Glutamatergic neuron (in vitro differentiated cells): ENCODE measurements at places on chromosomes 5 and 9. TPM values are rescaled to one million over a fixed set of nuclear protein-coding genes. Genes with fewer than 3 reads are reported as not detected.

Gene NR2F1-AS1
- 0.39 TPM for total RNA-seq

Gene HEXB
- 13.5 TPM for total RNA-seq

Gene SAPCD2
- total RNA-seq = 13.5 TPM

DNA sequence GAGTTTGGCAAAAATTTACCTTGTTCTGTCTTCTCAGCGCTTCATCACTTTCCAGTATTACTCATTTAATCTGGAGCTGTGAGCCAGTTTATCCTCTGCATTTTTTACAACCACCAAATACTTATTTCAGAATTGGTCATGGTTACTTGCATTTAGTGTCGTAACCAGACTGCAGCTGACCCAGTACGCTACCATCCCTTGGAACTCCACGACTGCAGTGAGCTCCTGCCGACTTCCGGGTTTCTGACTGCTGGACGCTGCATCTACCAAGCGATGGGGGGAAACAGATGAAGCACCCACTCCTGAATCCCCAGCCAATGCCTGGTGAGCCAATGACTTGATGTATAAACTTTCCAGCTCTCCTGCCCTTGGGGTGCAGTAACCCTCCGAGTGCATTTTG lies 174.4 kb upstream of the PRLR start:
- DNase-seq = no peak
- no peak overlapping the region for H3K27ac ChIP-seq
- H3K4me3 ChIP-seq = no peak overlapping the region
- H3K27me3 ChIP-seq = no peaks in the 10 kb centered on the region
- H3K36me3 ChIP-seq = no peaks in the 10 kb centered on the region
- H3K4me1 ChIP-seq = no peaks in the 10 kb centered on the region

GRCh38 chr9:115930472-115930871 lies 223.1 kb upstream of the PAPPA start:
- H3K36me3 ChIP-seq = no peaks in the 10 kb centered on the region
- no peak overlapping the region for H3K4me3 ChIP-seq
- H3K4me1 ChIP-seq = no peaks in the 10 kb centered on the region
- DNase-seq = no peak
- no peaks in the 10 kb centered on the region for H3K27me3 ChIP-seq
- H3K27ac ChIP-seq = no peak overlapping the region

DNA sequence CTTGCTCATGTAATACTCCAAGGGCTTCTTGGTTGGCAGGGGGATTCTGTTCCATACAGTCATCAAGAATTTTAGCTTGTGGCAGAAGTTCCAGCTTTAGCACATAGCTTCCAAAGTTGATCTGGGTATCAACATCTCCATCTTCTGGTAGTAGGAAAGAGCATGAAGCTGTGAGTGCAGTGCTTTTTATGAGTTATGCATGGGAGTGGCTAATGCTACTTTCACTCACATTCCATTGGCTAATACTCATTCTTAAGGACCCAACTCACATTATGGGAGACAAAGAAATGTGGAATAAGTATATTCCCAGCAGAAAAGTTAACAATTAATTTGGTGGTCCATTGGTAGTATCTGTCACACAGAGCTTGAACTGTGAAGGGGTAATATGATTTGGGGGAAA lies 194.2 kb upstream of the CHD1 start:
- no peaks in the 10 kb centered on the region for H3K4me1 ChIP-seq
- H3K27ac ChIP-seq = no peak overlapping the region
- H3K27me3 ChIP-seq = no peaks in the 10 kb centered on the region
- DNase-seq = no peak
- no peak overlapping the region for H3K4me3 ChIP-seq
- H3K36me3 ChIP-seq = no peaks in the 10 kb centered on the region

- no peak overlapping the region for H3K27ac ChIP-seq
- DNase-seq = no peak
- no peaks in the 10 kb centered on the region for H3K4me1 ChIP-seq
- peaks cover 21% of the 10 kb centered on the region for H3K36me3 ChIP-seq
- peaks cover 9% of the 10 kb centered on the region for H3K27me3 ChIP-seq
- no peak overlapping the region for H3K4me3 ChIP-seq
Observed at GRCh38 chr5:179307013-179307800, 38.1 kb downstream of the ADAMTS2 start.

- H3K27ac ChIP-seq = no peak overlapping the region
- no peak for DNase-seq
- no peaks in the 10 kb centered on the region for H3K36me3 ChIP-seq
- H3K27me3 ChIP-seq = peaks cover 2% of the 10 kb centered on the region
- no peak overlapping the region for H3K4me3 ChIP-seq
Observed at GRCh38 chr9:89555451-89556375, 49.1 kb upstream of the GADD45G start.
